ENCODE measurements at places on chromosomes 7 and 10. TPM values are rescaled to one million over a fixed set of nuclear protein-coding genes. Genes with fewer than 3 reads are reported as not detected.

DNA sequence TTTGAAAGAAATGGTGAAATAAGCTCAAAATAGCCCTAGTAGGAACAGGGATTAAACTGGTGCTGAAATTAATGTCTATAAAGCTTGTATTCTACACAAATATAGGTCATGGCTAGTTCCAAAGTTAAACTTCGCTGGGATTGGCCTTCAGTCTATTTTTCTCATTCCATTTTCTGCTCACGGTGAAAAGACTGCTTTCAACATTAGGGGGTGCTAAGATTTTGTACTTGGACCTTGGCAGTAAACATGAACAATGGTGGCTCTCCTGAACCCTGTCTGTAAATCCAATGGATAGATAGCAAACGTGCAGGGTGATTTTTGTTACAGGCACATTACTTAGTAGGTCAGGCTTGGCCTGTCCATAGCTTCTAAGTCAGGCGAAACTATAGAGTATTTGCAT is 36.0 kb upstream of the RSU1 start:
- H3K36me3 ChIP-seq, result no peaks in the 10 kb centered on the region
- H3K27me3 ChIP-seq, result no peaks in the 10 kb centered on the region
- no peak overlapping the region for H3K4me3 ChIP-seq
- no peak for DNase-seq
- H3K27ac ChIP-seq, result no peak overlapping the region
- H3K4me1 ChIP-seq, result peaks cover 8% of the 10 kb centered on the region

DNA sequence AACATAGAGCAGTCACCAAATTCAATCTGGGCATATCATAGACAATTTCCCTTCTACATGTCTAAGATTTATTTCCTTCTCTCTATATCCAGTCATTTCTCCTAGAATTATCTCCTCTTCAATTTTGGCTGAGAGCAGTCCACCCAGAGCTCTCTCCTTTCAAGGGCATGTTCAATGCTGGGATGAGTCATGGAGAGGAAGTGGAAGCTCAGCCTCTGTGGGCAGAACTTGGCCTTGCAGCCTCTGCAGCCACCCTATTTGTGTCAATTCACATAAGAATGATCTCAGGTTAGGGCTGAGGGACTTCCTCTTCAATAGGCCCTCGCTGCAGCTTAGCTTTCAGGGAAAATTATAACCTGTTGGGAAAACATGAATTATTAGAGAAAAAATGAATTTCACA is 560.8 kb downstream of the POM121L12 start:
- no peak for DNase-seq
- H3K4me3 ChIP-seq, result no peak overlapping the region
- H3K4me1 ChIP-seq, result no peaks in the 10 kb centered on the region
- H3K27ac ChIP-seq, result no peak overlapping the region
- H3K36me3 ChIP-seq, result no peaks in the 10 kb centered on the region

PBLD gene
- total RNA-seq, result 1.9 TPM

DNA sequence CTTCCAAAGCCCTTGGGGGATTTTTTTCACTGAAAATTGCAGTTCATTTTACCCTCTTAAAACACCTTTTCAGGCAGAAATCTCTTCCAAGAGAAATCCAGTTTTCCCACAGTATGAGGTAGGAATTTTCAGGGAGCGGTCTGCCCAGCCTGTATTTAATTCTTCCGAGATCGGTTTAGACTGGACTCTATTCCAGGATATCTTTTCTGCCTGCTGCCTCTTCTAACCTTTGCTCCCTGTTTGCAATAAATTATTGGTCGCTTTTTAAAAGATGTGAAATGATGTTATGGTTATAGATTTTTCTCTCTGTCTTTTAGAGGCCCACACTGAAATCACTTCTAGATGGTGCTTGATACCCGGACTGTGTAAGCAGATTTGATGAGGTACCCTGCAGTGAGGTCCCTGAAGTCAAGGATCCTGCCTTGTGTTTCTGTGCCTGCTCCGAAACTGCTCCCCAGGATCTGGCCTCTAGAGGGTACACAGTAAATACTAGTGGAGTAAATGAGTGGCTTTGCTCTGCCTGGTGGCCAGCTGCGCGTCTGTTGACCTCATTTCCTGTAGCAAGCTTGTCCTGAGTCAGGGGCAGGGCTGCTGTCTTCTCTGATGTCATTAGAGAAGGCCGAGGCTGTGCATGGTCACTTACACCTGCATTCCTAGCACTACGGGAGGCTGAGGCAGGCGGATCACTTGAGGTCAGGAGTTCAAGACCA is 191.6 kb downstream of the FANK1 start:
- H3K27ac ChIP-seq, result no peak overlapping the region
- no peak for DNase-seq
- H3K27me3 ChIP-seq, result no peaks in the 10 kb centered on the region
- no peaks in the 10 kb centered on the region for H3K36me3 ChIP-seq

NEUROG3 gene
- not detected for total RNA-seq

MALRD1 gene
- not detected for total RNA-seq

BMS1 gene
- total RNA-seq, result 17.4 TPM

Data from suprapubic skin (tissue), 4 donors.